ENCODE measurements at places on chromosomes 4 and X. TPM values are rescaled to one million over a fixed set of nuclear protein-coding genes. Genes with fewer than 3 reads are reported as not detected.

- no peak overlapping the region for H3K4me3 ChIP-seq
- H3K27me3 ChIP-seq: no peaks in the 10 kb centered on the region
- DNase-seq: no peak
- no peak overlapping the region for H3K27ac ChIP-seq
- no peaks in the 10 kb centered on the region for H3K36me3 ChIP-seq
- no peaks in the 10 kb centered on the region for H3K4me1 ChIP-seq
Measured at GRCh38 chr4:87236861-87237260, 16.4 kb upstream of the KLHL8 start.

GRCh38 chrX:24168807-24169206 is 19.3 kb downstream of the ZFX start:
- peaks cover under 1% of the 10 kb centered on the region for H3K36me3 ChIP-seq
- no peak for DNase-seq
- no peak overlapping the region for H3K4me3 ChIP-seq
- no peak overlapping the region for H3K27ac ChIP-seq
- H3K27me3 ChIP-seq: no peaks in the 10 kb centered on the region

DNA sequence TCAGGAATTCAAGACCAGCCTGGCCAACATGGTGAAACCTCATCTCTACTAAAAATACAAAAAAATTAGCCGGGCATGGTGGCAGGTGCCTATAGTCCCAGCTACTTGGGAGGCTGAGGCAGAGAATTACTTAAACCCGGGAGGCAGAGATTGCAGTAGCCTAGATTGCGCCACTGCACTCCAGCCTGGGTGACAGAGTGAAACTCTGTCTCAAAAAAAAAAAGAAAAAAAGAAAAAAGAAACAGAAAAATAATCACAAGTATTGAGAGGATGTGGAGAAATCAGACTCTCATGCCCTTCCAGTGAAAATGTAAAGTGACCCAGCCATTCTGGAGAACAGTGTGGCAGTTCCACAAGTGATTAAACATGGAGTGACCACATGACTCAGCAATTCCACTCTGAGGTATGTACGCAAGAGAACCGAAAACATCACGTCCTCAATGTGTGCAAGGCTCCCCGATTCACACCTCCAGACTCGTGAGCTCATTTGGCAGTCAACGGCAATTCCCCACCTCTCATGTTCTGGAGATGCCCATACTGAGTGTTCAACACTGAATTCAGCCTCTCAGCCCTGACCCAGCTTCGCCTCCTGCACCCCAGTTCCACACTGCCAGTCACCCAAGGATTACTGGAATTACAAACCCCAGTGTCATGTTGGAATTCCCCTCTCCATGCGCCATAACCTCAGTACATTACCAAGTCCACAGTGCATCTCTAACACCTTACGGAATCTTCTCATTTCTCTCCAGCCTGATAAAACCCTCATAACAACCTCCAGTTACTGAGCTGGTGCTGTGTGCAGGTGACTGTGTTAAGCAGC is 21.1 kb downstream of the ACOX3 start:
- H3K27me3 ChIP-seq: no peaks in the 10 kb centered on the region
- no peak overlapping the region for H3K27ac ChIP-seq
- H3K36me3 ChIP-seq: no peaks in the 10 kb centered on the region
- no peak for DNase-seq
- no peak overlapping the region for H3K4me3 ChIP-seq

GRCh38 chr4:113013751-113014150 is 35.7 kb upstream of the ANK2 start:
- no peak overlapping the region for H3K4me3 ChIP-seq
- no peaks in the 10 kb centered on the region for H3K36me3 ChIP-seq

DNA sequence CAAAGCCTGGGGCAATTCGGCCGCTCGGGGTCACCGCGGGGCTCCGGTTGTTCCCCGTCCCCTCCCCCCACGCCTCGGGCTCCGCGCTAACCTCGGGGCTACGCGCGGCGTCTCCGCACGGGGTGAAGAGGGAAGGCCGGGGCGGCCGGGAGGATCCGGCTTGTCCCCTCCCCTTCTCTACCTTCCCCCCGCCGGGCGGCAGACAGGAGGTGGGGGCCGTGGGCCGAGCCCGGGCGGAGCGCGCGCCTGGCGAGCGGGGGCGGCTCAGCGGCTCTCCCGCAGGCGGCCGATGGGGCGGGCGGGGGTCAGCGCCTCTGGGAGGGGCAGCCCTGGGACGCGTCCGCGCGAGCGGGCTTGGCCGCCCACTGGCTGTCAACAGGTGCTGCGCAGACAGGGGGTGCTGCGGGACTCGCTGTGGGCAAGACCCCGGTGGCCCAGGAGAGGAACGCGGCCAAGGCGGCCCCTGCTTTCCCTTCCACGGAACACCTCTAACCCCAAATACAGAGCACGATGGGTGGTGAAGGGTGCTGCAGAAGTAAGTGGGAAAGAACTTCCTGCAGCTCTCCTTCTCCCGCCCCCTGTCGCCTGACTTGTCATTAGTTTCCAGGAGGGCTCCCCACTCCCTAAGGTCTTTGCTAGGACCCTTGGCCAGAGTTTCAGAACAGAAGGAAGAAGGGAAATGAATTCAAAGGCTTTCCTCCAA is at the start of gene PDGFC:
TSS of gene PDGFC (minus strand) at position 124 of the 703 bp plus-strand sequence. CDS start 896 bp downstream, outside the sequence.
- H3K27me3 ChIP-seq: no peaks in the 10 kb centered on the region
- peak within 1 kb of the TSS; percentile 89 for H3K27ac ChIP-seq
- H3K36me3 ChIP-seq: no peaks in the 10 kb centered on the region
- peaks cover 21% of the 10 kb centered on the region for H3K4me1 ChIP-seq
- peak; percentile 92 for DNase-seq
- H3K4me3 ChIP-seq: peak within 1 kb of the TSS; percentile 62

DNA sequence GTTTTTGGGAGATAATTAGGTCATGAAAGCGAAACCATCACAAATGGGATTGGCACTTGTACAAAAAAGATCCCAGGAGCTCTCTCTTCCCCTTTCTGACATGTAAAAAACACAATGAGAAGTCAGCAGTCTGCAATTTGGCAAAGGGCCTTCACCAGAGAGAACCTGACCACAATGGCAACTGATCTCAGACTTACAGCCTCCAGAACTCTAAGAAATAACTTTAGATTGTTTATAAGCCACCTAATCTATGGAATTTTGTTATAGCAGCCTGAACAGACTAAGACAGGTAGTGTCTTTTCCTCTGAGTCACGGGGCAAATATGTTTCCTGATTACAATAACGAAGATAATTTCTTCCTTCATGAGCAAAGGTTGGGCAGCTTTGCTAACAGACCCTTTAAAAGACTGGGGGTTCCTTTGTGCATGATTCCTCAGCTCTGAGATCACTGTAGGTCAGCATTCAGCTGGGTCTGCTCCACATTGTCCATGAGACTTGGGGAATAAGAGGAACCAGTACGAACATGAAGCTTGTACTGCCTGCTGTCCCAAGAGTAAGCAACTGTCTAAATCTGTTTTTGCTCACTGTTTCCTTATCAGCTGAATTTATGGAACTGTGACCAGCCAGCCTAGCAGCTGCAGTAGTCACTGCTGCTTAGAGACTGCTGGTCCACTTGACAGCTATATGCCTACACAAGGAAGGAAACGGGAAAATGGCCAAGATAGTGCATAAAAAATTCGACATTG is 191.6 kb downstream of the ANAPC10 start:
- no peaks in the 10 kb centered on the region for H3K27me3 ChIP-seq
- no peak for DNase-seq
- no peak overlapping the region for H3K4me3 ChIP-seq
- H3K36me3 ChIP-seq: no peaks in the 10 kb centered on the region

- H3K36me3 ChIP-seq: no peaks in the 10 kb centered on the region
- DNase-seq: no peak
- H3K27ac ChIP-seq: no peak overlapping the region
- H3K4me3 ChIP-seq: no peak overlapping the region
Measured at GRCh38 chr4:92299152-92299551, 4.6 kb upstream of the GRID2 start.

GRCh38 chr4:15040916-15041463 is 38.7 kb downstream of the CPEB2 start:
- DNase-seq: no peak
- no peaks in the 10 kb centered on the region for H3K36me3 ChIP-seq
- H3K27ac ChIP-seq: no peak overlapping the region
- H3K27me3 ChIP-seq: no peaks in the 10 kb centered on the region

DNA sequence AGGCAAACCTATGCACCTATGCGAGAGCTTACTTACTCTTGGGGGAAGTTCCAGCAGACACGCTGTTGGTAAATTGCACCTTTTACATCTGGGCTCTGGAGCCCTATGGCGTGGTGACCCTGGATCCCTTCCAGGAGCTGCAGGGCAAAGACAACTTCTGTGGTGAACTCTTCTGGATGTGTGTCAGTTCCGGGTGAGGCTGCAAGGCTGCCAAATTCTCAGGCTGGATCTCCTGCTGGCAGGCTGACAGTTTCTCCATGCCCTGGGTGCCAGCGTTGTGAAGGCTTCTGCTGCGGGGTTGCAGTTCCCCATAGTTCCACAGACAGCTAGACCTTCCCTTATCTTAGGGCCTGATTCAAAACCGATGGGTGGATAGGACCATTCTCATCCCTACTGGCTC is 37.9 kb downstream of the RAP2C start:
- H3K4me1 ChIP-seq: peaks cover 5% of the 10 kb centered on the region
- no peaks in the 10 kb centered on the region for H3K36me3 ChIP-seq
- no peak overlapping the region for H3K4me3 ChIP-seq
- peak; percentile 48 for DNase-seq
- no peak overlapping the region for H3K27ac ChIP-seq

DNA sequence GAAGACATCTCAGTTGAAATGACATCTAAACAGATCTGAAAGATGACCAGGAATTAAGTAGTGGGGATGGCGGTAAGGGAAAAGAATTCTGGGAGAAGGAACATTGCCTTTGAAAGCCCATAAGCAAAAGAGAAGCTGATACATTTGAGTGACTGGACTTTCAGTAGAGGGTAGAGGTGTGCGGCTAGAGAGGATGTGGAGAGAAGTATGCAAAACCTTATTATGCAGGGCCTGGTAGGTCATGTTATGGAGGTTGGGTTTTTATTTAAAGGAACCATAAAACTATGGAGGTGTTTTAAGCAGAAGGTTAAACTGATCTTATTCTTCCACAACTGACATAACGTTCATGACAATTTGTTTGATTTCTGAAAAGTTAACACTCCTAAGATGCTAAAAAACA is 36.3 kb downstream of the RPS6KA3 start:
- no peaks in the 10 kb centered on the region for H3K27me3 ChIP-seq
- DNase-seq: no peak
- H3K36me3 ChIP-seq: no peaks in the 10 kb centered on the region

DNA sequence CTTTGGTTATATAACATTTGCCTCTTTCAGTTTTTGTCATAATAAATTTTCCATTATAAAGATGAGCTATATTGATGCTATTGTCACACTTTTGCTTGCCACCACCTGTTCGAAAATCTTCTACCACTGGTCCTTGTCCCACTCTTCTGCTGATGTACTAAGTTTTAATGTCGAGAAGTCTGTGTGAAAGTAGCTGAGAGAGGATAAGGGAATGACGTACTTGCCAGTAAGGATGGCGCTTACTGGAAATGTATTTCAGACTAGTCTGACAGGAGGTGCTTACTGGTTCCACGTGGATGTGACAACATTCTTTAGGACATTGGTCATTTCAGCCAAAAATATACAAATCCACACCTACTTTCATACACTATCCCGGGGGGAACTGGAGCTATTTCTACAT is 132.7 kb upstream of the NR3C2 start:
- no peaks in the 10 kb centered on the region for H3K27me3 ChIP-seq
- no peak overlapping the region for H3K27ac ChIP-seq
- H3K4me3 ChIP-seq: no peak overlapping the region
- no peak for DNase-seq
- no peaks in the 10 kb centered on the region for H3K4me1 ChIP-seq

DNA sequence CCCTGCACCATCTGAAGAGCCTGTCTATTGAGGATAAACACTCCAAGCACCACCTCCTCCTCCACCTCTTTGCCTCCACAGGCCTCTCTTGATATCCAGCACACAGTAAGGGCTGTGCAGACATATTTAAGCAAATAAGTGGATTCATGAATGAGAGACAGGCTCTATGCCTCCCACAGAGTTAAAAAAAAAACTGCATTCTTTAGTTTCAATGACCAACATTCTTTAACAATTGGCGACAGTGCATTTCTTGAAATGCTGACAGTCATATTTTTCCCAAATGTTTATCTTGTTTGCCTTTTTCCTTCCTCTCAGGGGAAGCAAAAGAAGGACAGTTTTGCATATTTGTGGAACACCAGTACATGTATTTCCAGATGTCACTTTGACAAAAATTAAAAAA is 38.6 kb downstream of the MXRA5 start:
- H3K4me3 ChIP-seq: no peak overlapping the region
- H3K27ac ChIP-seq: no peak overlapping the region
- no peak for DNase-seq
- H3K4me1 ChIP-seq: no peaks in the 10 kb centered on the region
- no peaks in the 10 kb centered on the region for H3K27me3 ChIP-seq

DNA sequence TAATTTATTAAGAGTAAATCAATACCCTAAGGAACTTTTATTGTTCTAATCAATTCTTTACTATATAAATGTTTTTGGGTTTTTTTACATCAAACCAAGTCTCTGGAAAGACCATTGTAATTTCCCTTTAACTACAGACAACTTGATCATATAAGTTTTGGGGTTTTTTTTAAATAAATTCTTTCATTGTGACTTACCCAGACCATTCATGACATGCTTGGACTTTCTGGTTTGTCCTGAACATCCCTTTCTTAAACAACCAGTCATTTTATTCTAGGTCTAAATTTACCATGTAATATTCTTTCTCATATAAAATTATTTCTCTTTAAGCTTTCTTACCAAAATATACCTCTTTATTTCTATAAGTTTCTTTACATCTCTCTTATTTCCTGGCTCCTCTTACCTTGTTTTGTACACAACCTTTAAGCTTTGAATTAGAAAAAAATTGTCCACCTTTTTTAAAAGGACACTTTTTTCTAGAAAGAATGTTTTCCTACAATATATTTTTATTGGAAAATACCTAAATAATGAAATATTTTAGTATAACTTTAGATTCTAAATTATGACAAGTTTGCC is 8.4 kb downstream of the CNGA1 start:
- no peak overlapping the region for H3K4me3 ChIP-seq
- no peaks in the 10 kb centered on the region for H3K4me1 ChIP-seq
- H3K36me3 ChIP-seq: peaks cover 2% of the 10 kb centered on the region
- no peak overlapping the region for H3K27ac ChIP-seq

REPS2 gene
- total RNA-seq: 16.7 TPM

SLC6A14 gene
- not detected for total RNA-seq

FREM3 gene
- not detected for total RNA-seq

NDST3 gene
- total RNA-seq: 0.25 TPM

CLCN4 gene
- 3.6 TPM for total RNA-seq

CYSLTR1 gene
- total RNA-seq: 0.54 TPM

LPAR4 gene
- not detected for total RNA-seq

Data from right lobe of liver (tissue), 6 donors.